ENCODE measurements at places on chromosomes 2 and 18.

DNA sequence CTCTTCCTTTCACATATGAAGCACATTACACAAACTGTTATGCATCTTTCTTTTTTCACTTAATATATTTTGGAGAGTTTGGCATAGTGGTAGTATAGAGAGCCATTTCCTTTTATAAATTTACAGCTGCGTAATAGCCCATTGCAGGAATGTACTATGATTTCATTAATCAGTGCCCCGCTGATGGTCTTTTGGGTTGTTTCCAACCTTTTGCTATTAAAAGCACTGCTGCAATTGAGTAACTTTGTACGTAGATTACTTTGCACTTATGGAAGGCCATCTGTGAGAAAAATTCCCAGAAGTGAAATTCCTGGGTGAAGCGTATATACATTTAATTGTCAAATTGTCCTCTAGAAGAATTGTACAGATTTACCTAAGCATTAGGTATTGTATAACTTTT, 565.3 kb upstream of the ZNF804A start:
- no peak for DNase-seq

- no peak for DNase-seq
Observed at GRCh38 chr2:190990132-190990531, 23.8 kb downstream of the STAT1 start.

DNA sequence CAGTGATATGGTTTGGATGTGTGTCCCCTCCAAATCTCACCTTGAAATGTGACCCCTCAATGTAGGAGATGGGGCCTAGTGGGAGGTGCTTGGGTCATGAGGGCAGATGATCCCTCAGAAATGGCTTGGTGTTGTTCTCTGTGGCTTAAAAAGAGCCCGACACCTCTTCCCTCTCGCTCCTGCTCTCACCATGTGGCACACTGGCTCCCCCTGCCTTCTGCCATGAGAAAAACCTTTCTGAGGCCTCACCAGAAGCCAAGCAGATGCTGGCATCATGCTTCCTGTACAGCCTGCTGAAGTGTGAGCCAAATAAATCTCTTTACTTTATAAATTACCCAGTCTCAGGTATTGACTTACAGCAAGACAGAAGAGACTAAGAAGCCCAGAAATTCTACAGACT, 357.1 kb downstream of the NRXN1 start:
- no peak for DNase-seq

GRCh38 chr2:122543815-122544214, 788.4 kb downstream of the TSN start:
- no peak for DNase-seq

- DNase-seq = no peak
Observed at GRCh38 chr18:10490401-10491165, 35.2 kb upstream of the NAPG start.

DNA sequence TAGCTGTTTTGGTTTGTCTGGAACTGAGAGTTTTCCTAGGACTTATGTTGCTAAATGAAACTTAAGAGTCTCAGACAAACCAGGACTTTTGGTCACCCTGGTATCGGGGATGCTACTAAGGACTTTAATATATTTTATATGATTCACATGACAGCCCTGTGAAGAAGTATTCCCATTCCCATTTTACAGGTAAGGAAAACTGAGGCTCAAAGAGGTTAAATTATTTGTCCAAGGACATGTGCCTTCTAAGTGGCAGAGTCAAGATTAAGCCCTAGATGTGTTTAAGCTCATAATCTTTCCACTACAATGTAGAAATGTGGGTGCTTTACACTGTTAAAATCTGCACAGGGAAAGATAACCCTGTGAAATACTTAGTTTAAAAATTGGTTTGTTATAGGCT, 77.7 kb upstream of the ATP5MC3 start:
- no peak for DNase-seq

DNA sequence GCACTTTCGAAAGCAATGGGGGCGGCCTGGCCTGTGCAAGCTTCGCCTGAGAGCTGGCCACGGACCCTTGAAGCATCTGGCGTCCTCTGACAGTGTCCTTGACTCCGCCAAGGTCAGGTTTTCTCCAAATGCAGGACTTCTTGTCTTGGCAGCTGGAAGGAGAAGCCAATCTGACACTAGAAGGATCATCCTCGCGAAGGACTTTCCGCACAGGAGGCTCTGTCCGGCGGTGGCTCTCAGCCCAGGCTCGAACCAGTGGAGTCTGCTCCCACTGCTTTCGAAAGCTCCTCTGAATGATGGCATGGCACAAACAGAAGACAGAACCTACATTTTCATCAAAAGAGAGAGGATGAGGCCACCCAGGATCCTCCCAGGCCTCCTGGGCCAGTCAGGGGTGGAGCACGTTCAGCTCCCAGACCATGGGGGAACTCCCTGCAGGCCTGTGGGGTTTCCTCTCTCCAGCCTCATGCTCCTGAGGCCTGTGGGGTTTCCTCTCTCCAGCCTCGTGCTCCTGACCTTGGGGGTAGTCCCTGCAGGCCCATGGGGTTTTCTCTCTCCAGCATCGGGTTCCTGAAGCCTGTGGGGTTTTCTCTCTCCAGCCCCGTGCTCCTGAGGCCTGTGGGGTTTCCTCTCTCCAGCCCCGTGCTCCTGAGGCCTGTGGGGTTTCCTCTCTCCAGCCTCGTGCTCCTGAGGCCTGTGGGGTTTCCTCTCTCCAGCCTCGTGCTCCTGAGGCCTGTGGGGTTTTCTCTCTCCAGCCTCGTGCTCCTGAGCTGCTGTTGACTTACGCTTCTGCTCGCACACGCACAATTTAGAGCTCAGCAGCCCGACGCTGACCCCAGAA, 396.5 kb upstream of the SALL3 start:
- DNase-seq = no peak

GRCh38 chr2:212147921-212148513, 390.6 kb downstream of the ERBB4 start:
- DNase-seq = no peak

DNA sequence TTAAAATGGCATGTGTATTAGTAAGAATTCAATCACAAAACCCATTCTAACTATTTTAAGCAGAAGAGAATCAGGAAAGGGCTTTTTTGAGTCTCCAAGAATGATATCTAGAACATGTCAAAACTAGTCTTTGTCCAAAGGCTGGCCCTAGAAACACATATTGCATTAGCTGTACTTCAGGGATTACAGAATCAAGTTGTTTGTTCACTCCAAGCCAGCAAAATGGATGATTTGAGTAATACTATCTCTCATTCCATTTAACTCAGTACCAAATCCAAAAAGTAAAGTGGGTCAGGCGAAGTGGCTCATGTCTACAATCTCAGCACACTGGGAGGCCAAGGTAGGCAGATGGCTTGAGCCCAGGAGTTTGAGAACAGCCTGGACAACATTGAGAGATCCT, 41.3 kb downstream of the ATF2 start:
- no peak for DNase-seq
